ENCODE measurements at places on chromosomes 12 and 14.

DNA sequence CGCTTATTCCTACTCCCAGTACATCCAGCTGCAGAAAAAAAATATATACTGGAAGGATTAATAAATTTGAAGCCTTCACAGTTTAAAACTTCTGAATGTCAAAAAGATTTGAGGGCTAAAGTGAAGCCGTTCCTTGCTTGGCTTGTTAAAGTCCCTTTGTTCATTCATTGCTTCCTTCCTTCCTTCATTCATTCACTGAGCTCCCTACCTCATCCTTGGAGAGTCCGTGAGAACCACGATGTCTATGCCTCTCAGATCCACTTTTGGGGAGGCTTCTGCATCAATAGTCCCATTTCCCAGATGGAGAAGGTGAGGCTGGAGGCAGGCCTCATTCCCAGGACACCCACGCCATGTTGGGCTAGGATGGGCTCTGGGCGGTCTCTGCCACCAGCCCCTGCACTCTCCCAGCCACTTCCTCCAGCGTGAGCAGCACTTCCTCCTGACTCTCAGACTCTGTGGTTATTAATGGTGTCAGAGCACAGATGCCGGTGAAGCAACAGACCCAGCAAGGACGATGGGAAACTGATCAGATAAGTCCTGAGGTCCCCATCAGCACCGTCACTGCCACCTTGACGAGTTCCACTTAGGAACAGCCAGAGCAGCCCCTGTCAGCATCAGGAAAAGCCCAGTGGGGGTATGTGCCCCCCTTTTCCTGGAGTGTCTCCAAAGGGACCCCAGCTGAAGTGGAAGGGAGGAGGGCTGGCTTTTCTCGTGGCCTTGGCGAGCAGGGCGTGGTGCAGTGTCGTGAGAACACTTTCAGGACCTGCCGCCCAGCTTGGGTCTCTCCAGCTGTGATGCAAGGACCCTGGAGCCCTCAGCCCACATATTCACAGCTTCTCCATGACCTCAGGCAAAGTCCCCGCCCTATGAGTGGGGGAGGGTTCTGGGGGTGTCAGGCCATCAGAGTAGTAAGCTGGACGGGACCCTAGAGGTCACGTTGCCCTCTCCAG, 21.2 kb downstream of the ASB2 start:
- no peak for DNase-seq

DNA sequence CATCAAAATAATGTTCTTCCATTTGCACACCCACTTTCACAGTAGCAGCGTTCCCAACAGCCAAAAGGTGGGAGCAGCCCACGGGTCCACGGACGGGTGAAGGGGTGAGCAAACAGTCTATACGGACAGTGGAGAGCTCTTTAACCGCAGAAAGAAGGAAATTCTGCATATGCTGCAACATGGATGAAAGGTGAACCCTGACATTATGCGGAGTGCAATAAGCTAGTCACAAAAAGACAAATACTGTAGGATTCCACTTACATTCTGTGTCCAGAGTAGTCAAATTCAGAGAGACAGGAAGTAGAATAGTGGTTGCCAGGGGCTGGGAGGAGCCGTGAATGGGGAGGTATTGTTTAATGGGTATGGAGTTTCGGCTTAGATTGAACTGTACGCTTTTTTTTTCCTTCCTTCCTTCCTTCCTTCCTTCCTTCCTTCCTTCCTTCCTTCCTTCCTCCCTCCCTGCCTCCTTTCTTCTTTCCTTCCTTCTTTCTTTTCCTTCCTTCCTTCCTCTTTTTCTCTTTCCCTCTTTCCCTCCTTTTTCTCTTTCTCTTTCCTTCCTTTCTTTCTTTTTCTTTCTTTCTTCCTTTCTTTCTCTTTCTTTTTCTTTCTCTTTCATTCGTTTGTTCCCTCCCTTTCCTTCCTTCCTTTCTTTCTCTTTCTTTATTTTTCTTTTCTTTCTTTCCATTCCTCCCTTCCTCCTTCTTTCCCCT, 15.8 kb upstream of the ANKRD9 start:
- no peak for DNase-seq

- no peak for DNase-seq
Measured at GRCh38 chr14:64438181-64438841, 27.0 kb upstream of the AKAP5 start.

DNA sequence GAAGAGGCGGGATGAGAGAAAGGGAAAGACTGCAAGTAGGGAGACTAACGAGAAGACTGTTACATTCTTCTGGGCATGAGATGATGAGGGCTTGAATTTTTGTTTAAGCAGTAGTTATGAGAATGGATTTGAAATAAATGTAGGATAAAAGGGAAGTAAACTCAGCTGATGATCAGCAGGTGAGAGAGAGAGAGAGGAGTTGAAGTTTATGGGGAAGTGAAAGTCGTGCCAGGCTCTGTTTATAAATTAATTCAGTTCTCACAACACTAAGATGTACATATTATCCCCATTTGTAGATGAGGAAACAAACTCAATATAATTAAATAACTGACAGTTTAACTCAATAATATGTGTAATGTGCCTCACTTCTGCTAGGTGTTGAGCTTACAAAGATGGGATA, 170.0 kb upstream of the RMST start:
- no peak for DNase-seq

GRCh38 chr12:16573398-16574077, 32.4 kb downstream of the LMO3 start:
- DNase-seq, result no peak

DNA sequence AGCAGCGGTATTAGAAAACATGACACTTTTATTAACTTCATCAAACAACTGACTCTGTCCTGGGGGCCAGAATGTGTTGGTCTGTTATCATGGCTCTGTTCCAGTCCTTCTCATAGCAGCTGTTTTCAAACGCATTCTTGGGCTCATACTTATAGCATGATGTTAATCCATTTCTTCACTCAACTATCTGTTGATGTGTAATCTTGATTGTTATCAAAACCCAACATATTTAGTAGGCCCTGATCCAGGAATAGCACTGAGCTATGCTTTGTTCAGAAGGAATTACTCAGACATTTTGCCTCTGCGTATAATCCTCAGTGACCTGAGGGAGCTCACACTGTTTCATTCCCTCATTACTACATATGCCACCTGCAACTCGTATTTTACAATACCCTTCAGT, 315.9 kb downstream of the BMP4 start:
- DNase-seq, result no peak

GRCh38 chr12:66195242-66195641, 6.2 kb downstream of the IRAK3 start:
- DNase-seq, result no peak

DNA sequence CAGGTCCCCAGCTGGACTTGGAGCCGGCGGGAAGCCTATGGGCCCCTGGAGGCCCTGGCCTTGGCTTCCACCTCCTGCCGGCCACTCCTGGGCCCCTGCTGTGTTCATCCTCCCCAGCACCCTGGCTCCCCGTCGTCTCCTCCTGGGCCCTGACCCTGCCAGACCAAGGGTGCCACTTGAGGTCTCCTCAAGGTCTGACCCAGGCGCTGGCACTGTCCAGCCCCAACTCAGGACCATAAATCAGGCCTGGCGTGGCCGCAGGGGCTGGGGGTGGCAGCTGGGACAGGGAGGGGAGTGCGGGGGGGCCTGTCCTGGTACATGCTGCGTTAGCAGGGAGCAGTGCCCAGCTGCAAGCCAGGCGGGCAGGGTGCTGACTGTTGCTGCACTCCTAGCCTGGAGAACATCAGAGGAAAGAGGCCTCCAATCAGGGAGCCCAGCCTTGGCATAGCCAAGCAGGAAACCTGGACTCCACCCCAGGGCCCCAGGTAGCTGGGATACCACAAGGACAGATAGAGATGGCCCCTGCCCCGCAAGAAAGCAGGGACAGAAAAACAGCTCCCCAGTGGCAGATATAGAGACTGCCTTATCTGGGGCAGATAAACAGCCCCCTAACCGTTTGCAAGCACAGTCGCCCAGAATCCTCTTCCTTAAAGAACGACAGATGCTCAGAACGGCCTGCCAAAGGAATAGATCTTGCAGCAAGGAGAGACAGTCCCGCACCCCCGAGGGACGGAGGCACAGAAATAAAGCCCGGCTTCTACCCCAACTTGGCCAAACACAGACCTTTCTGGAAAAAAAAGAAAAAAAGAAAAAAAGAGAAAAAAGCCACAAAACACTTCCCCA, 6.5 kb upstream of the ATG101 start:
- DNase-seq, result no peak

DNA sequence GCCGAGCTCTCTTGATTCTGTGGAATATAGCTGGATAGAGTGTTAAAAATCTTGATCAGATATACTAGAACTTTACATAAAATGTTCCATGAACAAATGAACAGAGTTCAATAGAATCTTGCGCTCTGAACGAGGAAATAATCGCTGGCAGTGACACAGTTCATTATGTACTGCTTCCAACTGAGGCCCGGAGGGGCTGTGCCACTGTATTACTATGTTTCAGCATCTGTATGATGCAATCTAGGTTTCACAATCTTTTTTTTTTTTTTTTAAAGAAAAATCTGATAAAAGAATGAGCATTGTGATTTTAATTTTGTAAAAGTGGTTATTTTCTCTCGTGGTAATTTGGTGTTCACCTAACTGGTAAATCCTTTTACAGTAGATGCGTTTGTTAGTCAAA, 77.2 kb downstream of the FERMT2 start:
- DNase-seq, result no peak

DNA sequence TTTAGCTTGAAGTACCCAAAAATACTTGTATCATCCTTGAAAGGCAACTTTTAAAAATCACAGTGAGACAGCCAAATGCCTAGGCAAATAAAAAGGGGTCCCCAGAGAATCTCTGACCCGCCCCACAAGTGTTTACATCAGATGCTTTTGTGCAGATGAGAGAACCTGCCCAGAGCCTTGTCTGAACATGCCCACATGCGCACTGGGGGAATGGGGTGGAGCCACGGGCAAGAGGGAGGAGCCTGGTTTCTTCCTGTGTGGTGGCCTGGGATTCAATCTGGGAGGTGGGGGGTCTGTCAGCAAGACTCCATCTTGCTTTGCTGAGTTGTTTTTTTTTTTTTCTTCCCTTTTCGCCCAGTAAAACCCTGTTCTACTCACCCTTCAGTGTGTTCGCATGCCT, 381.7 kb upstream of the CCDC196 start:
- DNase-seq, result no peak

GRCh38 chr12:89316705-89317139, 35.6 kb downstream of the DUSP6 start:
- no peak for DNase-seq

- DNase-seq, result no peak
Measured at GRCh38 chr12:93974252-93974651, 174.1 kb upstream of the PLXNC1 start.

- no peak for DNase-seq
Measured at GRCh38 chr14:91123201-91123600, 9.3 kb downstream of the DGLUCY start.

DNA sequence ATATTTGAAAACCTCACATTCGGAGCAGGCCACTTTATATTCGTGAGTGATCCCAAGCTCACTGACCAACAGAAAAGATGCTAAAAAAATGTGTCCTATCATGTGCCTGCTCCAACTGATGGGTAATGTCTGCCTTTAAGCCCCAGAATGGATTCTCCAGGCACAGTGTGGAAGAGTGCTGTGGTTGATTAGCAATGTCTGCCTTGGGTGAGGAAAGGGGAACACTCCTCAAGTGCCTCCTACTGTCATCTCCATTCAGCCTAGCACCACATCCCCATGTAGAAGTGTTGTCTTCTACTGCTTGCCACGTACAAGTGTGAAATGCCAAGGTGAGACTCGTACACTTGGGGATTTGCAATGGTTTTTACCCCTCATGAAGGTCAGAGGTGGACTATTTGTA, 199.3 kb downstream of the SLC41A2 start:
- DNase-seq, result no peak

- DNase-seq, result no peak
Measured at GRCh38 chr14:32013083-32013482, 64.0 kb upstream of the ARHGAP5 start.

GRCh38 chr14:104420990-104421389, 158.6 kb upstream of the C14orf180 start:
- no peak for DNase-seq

DNA sequence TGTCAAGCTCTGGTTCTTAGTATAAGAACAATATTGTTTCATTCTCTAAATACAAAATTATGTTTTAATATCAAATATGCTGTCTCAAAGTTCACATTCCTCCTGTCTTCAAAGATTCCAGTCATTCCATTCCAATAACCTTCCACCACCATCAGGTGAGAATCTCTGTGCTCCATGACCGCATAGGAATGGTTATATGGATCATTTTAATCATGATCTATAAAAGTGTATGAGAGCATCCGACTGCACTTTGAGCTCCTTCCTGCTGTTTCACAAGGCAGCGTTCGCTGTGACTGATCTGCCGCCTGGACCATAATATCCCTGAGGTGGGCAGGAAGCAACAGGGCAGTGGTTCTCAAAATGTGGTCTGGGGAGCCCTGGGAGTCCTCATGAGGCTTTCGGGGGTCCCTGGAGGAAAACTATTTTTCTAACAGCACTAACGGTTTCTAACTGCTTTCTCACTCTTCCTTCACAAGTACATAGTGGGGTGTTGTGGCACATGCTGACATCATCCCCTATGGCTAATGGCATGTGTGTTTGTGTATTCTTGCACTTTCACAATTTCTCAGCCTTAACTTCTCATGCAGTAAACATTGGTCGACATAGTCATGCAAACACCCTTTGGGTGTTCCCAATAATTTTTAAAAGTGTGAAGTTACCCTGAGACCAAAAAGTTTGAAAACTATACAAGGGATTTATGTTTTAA, 137.4 kb downstream of the ANO2 start:
- DNase-seq, result no peak

DNA sequence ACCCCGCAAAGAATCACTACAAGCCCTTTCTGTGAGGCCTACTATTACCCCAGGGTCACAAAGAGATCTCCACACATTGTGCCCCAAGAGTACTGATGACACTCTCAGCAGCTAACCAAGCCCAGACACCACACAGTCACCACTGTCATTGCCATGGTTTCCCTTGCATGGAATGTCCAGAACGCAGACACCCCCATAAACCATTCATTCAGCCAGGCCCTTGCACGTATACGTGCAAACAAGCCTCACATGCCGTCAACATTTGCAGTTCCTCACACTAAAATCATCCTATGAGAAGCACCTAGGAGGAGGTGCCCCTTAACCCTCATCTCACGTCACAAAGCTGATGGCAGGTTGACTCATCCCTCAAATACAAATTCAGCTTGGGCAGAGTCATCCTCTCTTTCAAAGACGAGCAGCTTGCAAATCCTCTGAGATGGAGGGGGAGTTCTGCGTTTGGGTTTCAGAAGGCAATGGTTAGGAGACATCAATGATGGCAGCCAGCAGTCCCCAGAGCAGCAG, 17.1 kb upstream of the KRT77 start:
- no peak for DNase-seq

GRCh38 chr14:22627506-22628263, 16.5 kb downstream of the OR6J1 start:
- DNase-seq, result no peak

- DNase-seq, result no peak
Measured at GRCh38 chr12:123152833-123153232, 1.9 kb upstream of the PITPNM2 start.

GRCh38 chr12:65511134-65511834, 232.8 kb downstream of the MSRB3 start:
- no peak for DNase-seq

GRCh38 chr12:83199069-83199468, 512.4 kb downstream of the TMTC2 start:
- no peak for DNase-seq

- no peak for DNase-seq
Measured at GRCh38 chr12:48126953-48127630, 7.9 kb downstream of the PFKM start.
